NCI-H446 (cell line): ENCODE measurements at places on chromosomes 16 and 17.

DNA sequence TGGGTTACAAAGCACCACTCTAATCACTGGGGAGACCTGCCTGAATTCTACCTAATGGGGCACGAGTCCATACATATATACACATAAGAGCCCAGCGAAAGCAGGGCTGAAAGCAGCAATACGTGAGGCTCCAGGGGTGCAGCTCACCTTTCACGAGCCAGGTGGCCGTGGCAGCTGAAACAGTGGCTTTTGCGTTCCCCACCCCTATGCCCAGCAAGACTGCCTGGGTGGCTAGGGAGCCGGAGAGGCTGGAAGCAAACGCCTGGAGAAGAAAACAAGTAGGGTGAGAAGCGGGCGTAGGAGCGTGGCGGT, 618 bp downstream of the RUSF1 start:
- no peak for DNase-seq

DNA sequence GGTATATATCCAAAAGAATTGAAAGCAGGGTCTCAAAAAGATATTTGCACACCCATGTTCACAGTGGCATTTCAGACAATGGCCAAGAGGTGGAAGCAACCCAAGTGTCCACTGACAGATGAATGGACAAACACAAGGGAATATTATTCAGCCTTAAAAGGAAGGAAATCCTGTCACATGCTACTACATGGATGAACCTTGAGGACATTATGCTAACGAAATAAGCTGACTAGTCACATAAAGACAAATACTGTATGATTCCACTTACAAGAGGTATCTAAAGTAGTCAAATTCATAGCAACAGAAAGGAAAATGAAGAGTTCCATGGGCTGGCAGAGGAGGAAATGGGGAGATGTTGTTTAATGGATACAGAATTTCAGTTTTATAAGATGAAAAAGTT, 41.4 kb downstream of the TEX2 start:
- DNase-seq: no peak

GRCh38 chr17:14302091-14302430, 1.2 kb downstream of the HS3ST3B1 start:
- DNase-seq: no peak

DNA sequence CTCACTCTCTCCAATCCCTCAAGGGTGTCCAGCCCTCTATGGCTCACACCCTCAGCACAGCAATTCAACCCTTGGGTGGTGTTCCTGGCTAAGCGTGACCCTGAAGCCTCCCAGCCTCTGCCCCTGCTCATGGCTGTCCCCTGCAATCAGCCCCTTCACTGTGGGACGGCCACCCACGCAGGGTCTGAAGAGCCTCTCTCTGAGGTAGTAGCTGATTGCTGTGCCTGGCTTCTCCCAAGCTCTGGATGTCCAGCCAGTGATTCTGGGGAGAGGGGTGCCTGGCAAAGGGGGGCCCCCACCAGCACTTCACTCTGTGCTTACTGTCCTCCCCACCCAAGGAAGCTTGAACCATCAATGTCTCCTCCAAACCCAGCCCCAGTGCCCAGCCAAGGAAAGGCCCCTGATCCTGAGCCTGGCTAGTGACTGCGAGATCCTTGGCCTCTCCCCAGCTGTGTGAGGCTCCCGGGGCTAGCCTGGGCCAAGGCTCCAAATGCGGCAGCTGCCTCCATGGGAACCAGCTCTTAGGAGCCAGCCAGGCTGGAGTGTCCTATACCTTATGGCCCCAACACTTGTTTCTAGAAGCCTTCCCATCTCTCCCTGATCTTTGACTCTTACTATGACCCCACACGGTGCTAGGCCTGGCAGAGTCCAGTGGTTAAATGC, 9.9 kb downstream of the MTSS2 start:
- DNase-seq: peak; percentile 9

DNA sequence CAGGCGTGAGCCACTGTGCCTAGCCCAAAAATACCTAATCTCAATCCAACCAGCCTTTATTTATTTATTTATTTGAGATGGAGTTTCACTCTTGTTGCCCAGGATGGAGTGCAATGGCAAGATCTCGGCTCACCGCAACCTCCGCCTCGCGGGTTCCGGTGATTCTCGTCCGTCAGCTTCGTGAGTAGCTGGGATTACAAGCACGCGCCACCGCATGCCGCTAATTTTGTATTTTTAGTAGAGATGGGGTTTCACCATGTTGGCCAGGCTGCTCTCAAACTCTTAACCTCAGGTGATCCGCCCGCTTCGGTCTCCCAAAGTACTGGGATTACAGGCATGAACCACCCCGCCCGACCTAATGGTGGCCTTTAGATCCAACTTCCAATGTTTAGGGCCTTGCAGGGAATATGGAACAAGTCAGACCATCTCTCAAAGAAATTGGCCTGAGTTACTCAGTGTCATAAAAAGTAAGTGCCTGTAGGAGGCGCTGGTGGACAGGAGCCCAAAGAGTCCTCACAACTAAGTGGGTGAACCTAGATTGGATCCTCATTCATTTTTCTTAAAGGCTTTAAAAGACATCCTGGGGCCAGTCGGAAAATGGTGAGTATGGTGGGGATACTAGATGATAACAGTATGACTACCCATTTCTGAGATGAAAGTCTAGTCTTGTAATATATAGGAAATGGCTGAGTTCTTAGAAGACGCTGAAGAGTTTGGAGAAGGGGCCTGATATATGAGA, 4.6 kb downstream of the ZSCAN10 start:
- DNase-seq: peak; percentile 43

DNA sequence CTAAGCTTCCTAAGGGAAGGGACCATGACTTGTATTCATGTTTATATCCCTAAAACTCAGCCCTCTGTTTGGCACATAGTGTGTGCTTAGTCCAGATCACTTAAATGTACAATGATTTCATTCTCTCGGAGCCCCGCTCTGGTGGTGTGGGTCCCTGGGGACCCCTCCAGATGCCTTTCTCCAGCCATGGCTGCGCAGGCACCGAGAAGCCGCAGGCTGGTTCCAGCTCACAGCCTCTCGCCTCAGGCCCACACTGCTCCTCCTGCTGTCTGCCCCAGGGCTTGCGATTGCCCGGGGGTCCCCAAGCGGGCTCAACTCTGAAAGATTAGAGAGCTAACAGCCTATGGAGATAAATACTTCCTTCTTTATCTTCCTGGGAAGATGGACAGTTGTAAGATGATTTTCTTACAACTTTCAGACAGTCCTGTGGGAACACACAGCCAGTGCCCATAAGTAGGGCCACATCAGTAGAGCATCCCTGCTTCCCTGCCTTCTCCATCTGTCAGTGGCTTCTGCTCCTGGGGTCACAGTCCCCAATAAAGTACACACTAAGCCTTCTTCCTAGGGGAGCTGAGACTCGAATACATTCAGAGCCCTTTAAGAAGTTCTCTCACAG, 66.2 kb downstream of the CENPV start:
- no peak for DNase-seq

GRCh38 chr16:27230562-27231001, 27.3 kb downstream of the KDM8 start:
- DNase-seq: no peak

- no peak for DNase-seq
Observed at GRCh38 chr17:36686123-36686669, 84.8 kb downstream of the MRM1 start.

DNA sequence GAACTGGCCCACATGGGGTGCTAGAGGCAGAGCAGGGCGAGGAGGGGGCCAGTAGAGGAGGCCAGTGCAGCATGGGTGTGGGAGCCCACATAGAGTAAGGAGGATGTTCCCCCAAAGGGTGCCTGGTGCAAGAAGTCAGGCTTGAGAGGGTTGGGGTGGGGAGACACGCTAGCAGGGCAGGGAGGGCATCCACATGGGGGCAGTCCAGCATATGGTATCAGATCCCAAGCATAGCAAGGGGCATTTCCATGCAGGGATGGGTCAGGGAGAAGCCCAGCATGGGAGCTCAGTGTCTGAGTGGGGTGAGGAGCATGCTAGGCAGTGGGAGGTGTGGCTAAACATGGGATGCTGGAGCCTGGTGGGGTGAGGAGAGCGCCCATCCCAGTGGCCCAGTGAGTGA, 213.7 kb downstream of the COPRS start:
- no peak for DNase-seq

DNA sequence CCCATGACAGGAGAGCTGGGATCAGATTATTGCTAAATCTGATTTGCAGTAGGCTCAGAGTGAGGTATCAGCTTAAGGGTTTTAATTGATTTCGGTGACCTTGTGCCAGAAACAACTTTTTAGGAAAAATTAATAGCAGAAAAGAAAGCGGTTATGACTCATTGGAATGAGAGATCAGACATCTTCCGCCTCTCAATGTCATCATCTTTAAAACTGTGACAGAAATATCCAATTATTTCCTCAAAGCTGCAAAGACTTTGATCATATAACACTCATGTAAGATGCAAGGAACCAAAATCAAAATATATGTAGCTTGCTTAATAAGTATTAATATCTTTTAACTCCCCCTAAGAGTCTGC, 190.1 kb upstream of the FOXF1 start:
- DNase-seq: no peak

- DNase-seq: no peak
Observed at GRCh38 chr17:74987909-74988711, 678 bp downstream of the CDR2L start.

GRCh38 chr17:10683853-10684252, 13.5 kb downstream of the SCO1 start:
- peak; percentile 26 for DNase-seq

DNA sequence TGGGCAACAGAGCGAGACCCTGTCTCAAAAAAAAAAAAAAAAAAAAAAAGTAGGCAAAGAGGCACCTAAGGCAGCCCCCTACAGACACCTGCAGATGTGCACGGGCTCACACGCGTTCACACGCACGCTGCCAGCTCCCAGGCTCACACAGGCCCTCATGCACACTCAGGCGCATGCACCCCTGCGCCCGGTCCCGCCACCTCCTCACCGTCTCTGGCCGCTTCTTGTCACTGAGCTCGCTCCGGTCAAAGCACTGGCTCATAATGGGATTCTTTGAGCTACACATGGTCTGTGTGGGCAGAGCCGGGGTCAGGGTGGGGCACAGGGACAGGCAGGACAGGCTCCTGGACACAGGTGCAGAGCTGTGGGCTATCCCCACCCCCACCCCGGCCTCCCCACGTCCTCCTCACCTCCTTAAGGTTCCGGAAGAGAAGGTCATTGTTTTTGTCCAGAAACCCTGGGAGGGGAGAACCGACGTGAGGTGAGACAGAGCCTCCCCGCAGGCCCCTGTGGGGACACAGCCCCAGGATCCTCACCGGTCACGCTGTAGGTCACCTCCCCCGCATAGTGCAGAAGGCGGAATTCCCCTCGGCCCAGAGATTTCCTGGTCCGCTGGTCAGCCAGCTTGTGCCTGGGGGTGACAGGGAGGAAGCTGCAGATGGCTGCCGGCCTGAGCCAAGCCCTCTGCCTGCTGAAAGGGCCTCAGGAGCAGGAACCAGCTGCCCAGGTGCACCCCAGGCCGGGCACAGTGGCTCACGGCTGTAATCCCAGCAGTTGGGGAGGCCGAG, 17.9 kb downstream of the MYO1C start:
- DNase-seq: no peak

DNA sequence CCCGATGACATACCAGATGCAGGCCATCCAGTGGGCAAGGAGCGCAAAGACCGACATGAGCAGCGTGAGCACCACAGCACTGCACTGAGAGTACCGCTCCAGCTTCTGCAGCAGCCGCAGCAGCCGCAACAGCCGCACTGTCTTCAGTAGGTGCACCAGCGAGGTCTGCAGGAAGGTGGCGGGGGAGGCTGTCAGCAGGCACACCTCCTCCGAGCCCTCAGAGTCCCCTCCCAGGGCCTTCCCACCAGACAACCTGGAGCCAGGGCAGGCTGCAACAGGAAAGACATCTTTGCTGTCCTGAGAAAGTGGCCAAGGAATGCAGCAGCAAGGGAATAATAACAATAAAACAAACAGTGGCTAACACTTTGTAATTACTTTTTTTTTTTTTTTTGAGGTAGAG, 9.1 kb downstream of the KCNH4 start:
- no peak for DNase-seq

GRCh38 chr16:27310576-27311447, 3.0 kb upstream of the IL4R start:
- no peak for DNase-seq

DNA sequence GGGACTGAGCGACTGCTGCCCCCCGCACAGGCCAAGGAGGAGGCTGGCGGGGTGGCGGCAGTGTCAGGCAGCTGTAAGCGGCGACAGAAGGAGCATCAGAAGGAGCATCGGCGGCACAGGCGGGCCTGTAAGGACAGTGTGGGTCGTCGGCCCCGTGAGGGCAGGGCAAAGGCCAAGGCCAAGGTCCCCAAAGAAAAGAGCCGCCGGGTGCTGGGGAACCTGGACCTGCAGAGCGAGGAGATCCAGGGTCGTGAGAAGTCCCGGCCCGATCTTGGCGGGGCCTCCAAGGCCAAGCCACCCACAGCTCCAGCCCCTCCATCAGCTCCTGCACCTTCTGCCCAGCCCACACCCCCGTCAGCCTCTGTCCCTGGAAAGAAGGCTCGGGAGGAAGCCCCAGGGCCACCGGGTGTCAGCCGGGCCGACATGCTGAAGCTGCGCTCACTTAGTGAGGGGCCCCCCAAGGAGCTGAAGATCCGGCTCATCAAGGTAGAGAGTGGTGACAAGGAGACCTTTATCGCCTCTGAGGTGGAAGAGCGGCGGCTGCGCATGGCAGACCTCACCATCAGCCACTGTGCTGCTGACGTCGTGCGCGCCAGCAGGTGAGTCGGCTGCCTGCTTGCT, 5.6 kb upstream of the TMEM88 start:
- DNase-seq: no peak

- no peak for DNase-seq
Observed at GRCh38 chr17:33050611-33051140, 59.0 kb downstream of the SPACA3 start.

DNA sequence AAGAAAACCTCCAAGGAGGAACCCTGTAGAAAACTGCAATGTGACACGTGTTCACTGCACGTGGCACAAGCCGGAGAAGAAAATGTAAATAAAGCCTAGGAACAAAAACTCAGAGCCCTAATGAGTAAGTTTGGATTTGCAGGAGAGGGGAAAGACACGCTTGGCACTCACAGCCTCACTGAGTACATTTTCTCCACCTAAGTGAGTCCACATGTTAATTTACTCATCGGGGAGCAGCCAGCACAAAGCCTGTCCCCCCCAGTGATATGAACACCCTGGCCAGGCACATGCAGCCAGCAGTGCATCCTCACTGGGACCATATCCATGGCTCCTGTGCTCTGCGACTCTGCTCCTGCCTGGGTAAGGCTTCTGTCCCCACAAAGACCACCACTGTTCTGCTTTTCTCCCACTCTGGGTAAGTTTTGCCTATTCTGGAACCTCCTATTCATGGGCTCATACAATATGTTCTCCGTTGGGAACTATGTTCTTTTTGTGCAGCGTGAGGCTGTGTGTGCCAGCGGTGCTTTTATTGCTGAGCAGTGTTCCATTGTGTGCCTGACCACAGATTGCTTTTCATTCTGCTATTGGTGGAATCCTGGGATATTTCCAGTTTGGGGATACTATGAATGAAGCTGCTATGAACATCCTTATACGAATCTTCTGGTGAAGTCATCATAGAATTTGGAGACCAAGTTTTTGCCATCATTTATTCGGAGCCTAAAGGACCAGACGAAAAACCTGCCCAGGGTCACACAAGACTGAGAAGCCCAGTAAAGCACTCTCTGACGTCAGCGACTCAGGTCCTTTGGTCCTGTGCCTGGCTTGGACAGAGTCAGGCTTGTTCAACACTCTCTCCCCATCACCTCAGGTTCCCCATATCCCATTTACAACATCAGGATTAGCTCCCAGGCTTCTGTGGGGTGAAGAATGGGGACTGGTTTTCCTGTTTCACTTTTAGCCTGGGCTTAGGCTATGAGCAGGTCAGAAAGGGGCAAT, 53.3 kb downstream of the RNF112 start:
- DNase-seq: no peak

- no peak for DNase-seq
Observed at GRCh38 chr16:21179126-21179982, 20.9 kb downstream of the LDAF1 start.

- no peak for DNase-seq
Observed at GRCh38 chr17:70030371-70030770, 44.7 kb upstream of the KCNJ16 start.

GRCh38 chr17:42603318-42603717, 5.9 kb downstream of the RETREG3 start:
- DNase-seq: no peak
